ENCODE measurements at places on chromosomes 3 and 15.

GRCh38 chr15:100026041-100026440 lies 292.8 kb upstream of the LYSMD4 start:
- no peak for DNase-seq

- DNase-seq = no peak
Measured at GRCh38 chr3:98982351-98982750, 80.9 kb upstream of the DCBLD2 start.

- peak; percentile 99 for DNase-seq
Measured at GRCh38 chr3:50337175-50337861, 3.3 kb downstream of the RASSF1 start.

DNA sequence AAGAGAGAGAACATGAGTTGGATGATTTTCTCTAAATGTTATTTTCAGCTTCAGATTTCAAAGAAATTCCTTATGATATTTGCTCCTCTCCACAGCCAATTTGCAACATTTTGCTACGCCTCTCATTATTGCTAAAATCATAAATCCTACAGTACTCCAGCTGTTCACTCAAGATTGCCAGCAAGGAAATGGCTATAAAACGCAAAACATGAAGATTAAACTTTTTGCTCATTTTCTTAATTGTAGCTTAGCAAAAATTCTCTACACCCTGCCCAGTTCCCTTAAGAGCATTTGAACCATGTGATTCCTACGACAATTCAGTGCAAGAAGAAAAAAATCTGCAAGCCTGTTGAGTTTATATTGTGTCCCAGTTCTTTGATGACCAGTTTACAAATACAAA lies 6.8 kb downstream of the CHRNA3 start:
- no peak for DNase-seq

- DNase-seq = no peak
Measured at GRCh38 chr3:68447885-68448284, 484.5 kb downstream of the TAFA4 start.

Measured in Caco-2 (cell line).